GM12892 (cell line): ENCODE measurements at places on chromosomes 3 and 15.

- DNase-seq, result no peak
Measured at GRCh38 chr15:65326818-65327217, 22.3 kb downstream of the RNU5B-1 start.

- DNase-seq, result no peak
Measured at GRCh38 chr15:38589502-38589901, 24.9 kb upstream of the RASGRP1 start.

DNA sequence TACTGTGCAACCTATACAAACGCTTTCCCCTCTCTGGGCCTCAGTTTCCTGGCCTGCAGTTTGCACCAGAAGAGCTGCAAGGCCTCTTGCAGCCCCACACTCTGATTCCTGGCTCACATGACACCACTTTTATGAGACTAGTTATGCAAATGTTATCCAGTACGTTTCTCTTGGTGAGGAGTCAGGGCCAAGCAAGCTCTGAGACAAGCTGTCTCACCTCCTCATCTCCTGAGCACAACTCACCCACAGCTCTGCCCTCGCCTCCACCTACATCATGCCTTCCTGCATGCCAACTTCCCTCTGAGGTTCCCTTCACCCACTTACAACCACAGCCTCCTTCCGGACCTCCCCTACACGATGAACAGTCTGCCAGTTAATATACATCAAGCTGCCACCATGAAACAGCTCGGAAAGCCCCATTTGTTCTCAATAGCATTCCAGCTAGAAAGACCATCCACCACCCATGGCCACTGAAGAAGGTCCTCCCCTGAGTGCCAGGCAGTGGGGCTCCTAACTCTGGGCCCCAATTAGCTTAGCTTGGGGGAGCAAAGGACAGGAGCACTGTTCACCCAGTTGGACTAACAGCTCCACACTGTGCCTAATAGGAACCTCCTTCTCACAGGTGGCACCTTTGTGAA, 25.0 kb downstream of the CRYGS start:
- DNase-seq, result no peak

DNA sequence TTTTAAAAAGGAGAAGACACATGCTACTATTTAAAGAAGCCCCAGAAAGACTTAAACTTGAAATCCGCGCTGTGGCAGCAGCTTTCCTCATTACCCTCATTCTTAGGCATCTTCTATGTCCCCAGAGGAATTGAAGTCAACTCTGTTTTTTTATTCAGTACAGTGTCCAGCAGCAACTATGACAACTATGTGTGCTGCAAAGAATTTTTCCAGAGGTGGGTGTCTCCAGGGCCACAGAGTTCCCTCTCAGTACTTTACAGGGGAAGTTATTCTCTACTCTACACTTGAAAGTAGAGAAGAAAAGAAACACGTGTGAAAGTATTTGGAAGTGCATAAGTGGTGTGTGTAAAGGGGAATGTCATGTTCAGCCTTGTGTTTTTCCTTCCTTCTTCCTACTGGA, 32.0 kb downstream of the GATM start:
- no peak for DNase-seq

DNA sequence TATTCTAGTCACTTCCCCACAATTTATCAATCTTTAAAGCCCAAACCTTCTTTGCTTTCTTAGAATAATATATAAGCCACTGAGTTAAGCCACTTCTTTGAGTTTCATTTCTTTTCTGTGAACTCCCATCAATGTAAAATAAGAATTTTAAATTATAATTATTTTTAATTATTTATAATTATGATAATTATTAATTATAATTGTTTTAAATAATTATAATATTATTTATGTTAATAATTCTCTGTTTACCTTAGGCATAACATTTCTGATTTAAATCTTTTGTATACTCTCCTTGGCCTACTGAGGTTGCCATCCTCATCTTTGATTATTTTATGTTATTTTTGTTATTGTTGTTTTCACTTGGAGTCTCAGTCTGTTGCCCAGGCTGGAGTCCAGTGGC, 644.2 kb downstream of the ROBO2 start:
- no peak for DNase-seq

GRCh38 chr3:170741756-170742529, 128.1 kb downstream of the RPL22L1 start:
- DNase-seq, result no peak

DNA sequence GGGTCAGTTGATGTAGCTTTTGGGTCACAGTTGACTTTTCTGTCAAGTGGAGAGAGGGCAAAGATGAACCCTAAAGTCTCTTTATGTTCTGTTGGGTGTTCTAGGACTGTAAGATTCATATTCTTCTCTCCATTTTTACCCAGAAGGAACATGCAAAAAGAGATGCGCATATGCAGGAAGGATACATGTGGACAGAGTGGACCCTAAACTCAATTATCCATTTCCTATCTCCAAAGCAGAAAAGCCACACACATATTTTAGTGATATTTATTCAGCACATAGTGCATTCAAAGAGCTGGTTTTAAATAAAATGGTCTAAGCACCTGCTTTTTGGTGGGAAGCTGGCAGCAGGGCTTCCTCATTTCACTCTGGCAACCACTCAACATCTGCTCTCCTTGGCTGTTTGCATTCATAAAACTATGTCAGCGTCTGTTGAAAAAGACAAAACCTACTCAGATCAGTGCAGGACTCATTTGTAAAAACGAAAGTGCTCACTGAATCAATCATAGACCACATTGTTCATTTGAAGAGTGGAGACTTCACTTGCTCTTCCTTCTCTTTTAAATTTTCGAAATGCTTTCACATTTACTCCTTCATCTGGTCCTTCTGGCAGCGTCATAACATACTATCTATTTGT, 96.6 kb downstream of the SEMA6D start:
- DNase-seq, result no peak

DNA sequence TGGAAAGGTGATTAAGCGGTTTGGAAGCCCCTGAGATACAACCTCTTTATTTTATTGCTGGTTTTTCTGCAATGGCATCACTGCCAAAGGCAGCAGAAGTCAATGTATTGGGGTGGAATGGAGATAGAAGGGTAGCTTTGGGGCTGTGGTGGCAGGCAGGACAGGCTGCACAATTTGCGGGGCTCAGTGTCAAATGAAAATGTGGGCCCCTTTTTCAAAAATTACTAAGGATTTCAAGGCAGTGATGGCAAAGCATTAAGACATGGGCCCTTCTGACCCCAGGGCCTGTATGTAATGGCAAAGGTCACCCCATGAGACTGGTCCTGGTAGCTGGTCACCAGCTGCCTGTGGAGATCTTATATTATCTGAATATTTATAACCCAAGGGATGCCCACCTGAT, 29.3 kb upstream of the GALNT15 start:
- DNase-seq, result no peak

DNA sequence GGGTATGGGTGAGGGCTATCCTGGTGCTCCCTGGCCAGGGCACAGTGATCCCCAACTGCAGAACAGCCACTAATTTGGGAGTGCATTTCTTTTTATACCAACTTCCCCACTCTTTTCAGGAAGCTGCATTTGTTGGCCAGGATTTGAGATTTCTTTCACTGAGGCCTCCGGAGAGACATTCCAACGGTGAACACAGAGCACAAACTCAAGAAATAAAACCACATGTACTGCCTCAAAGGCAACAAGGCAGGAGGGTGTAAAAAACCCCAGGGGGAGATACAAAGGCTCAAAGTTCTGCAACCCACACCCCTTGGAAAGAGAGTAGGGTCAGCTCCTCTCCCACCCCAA, 65.3 kb downstream of the CPN2 start:
- no peak for DNase-seq

DNA sequence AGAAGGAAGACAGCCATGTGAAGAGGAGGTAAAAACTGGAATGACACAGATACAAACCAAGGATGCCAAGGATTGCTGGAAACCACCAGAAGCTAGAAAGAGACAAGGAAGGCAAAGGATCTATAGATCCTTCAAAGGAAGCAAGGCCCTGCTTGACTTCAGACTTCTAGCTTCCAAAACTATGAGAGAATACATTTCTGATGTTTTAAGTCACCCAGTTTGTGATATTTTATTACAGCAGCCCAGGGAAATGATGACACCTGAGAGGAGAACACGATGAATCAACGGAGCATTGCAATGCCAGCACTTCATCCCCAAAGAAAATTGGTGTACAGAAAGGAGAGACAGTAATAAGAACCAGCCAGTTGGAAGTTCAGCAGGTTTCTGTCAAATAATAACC, 116.3 kb downstream of the MAGI1 start:
- no peak for DNase-seq

GRCh38 chr3:113712129-113712528, 15.7 kb upstream of the USF3 start:
- no peak for DNase-seq

- no peak for DNase-seq
Measured at GRCh38 chr15:90459368-90459767, 70.4 kb upstream of the CRTC3 start.

DNA sequence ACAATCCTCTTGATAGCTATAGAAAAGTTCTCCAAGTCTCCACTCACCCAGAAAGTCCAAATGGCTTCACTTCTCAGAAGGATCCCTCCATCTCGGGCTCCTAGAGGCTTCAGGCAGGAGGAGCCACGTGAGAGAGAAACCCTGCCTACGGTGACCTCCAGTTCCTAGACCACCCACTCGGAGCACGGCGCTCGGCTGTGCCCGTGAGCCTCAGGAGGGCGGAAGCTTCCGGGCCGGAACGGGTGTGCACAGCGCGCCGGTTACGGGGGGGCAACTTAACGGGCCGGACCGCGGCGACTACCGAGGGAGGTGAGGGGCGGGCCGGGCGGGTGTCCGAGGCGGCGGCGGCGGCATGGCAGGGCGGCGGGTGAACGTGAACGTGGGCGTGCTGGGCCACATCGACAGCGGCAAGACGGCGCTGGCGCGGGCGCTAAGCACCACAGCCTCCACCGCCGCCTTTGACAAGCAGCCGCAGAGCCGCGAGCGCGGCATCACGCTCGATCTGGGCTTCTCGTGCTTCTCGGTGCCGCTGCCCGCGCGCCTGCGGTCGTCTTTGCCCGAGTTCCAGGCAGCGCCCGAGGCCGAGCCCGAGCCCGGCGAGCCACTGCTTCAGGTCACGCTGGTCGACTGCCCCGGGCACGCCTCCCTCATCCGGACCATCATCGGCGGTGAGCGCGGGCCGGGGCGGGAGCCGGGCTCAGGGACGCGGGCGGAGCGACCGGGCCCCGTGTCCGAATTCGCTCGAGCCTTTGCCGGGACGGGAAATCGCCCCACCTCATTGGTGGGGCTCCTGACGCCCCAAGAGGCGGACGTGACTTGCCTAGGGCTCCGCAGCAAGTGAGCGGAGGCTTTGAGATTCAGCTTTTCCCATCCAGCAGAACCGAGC, at the start of gene EEFSEC:
EEFSEC (plus strand) TSS at position 326 of the 886 bp plus-strand sequence; CDS start at position 353, 27 bp downstream.
- peak; percentile 72 for DNase-seq

GRCh38 chr3:145383416-145383815, 777.6 kb downstream of the PLOD2 start:
- no peak for DNase-seq

- DNase-seq, result no peak
Measured at GRCh38 chr15:59315914-59316451, 56.7 kb downstream of the MYO1E start.

GRCh38 chr3:65636326-65636725, 402.4 kb downstream of the MAGI1 start:
- DNase-seq, result no peak

GRCh38 chr3:29901097-29901496, 620.2 kb downstream of the RBMS3 start:
- no peak for DNase-seq

- DNase-seq, result no peak
Measured at GRCh38 chr3:127911421-127911931, 3.6 kb upstream of the KBTBD12 start.

DNA sequence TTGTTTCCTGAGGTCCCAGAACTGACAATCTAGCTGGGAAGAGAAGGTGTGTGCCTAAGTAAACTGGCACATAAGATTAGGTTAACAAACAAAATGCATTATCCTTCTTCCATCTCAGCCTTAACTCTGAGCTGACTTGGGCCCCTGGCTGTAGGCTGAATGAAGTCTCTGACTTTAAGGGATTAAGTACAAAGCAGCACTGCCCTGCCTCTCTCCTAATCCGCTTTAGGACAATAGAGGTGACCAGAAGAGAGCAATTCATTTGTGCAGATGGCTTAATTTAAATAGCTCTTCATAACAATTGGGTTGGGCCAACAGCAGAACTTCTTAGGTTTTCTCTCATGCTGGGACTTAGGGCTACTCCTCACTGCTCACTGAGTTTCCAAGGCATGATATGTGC, 181.6 kb upstream of the SOX14 start:
- no peak for DNase-seq

GRCh38 chr3:149442851-149443544, 31.5 kb upstream of the TM4SF4 start:
- DNase-seq, result no peak

DNA sequence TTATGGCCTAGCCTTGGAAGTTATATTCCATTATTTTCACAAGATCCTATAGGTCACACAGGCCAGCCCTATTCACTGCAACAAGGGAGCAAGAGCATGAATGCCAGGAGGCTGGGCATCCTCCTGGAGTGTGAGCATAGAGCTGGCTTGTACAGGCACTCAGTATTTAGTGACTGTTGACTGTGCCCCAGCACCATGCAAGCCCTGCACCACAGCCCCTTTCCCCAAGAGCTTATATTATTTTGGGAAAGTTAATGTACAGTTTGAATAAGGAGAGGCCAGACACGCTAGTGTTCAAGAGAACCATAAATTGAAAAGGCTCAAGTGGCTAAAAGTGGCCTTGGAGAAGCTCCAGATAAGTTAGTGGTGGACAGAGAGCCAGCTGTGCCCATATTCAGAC, 32.3 kb upstream of the TSEN2 start:
- no peak for DNase-seq

GRCh38 chr3:156298938-156299337, 178.6 kb downstream of the KCNAB1 start:
- DNase-seq, result no peak

DNA sequence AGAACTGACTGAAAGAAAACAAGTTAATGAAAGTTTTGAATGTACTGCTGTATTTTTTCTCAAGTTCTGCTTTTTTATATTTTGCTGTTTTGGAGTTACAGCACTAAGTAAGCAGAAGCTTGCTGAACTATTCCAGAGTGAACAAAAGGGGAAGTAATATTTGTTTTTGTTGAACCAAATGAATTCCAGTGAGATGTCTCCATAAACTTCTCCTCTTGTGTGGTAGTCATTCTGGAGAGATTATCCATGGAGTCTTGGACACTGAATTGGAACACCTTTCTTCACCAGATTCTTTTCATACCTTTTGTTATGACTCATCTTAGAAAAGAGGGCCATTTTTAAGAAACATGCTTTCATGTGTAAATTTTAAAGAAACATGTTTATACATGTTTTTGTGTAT, 8.8 kb downstream of the ANKUB1 start:
- no peak for DNase-seq

GRCh38 chr3:107377151-107377550, at the start of gene CCDC54:
TSS of gene CCDC54 (plus strand) at chr3:107377439. CDS start at chr3:107377588, 149 bp downstream.
- no peak for DNase-seq

GRCh38 chr3:184532940-184533732, 28.4 kb upstream of the EPHB3 start:
- DNase-seq, result no peak

- no peak for DNase-seq
Measured at GRCh38 chr3:61349717-61350116, 98.5 kb upstream of the FHIT start.

DNA sequence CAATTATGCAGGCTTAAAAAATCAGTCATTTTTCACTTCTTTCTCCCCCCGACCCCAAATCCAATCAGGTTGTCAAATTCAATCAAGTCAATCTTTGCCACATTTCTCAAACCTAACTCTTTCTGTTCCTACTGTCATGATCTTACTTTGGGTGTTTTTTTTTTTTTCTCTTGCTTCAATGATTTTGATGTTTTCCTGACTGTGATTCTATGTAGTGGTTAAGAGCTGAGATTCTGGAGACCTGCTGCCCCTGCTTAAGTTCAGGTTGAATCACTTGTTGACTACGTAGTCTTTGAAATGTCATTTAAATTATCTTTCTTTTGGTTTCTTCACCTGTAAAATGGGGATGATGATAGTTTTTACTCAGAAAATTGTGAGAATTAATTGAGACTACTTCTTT, 117.5 kb downstream of the TPRG1 start:
- DNase-seq, result no peak
